MCF 10A (cell line): ENCODE measurements at places on chromosomes 2 and 18. TPM values are rescaled to one million over a fixed set of nuclear protein-coding genes. Genes with fewer than 3 reads are reported as not detected.
A peak's percentile ranks its signal among the peaks of the same experiment; 100 is the strongest.

TCF4 gene
- 5.1 and 6.2 TPM in 2 replicates for total RNA-seq

HRH4 gene
- total RNA-seq: 0.10 and 0.16 TPM in 2 replicates

SERPINB12 gene
- total RNA-seq: not detected in 2 replicates

CDK15 gene
- total RNA-seq: not detected in 2 replicates

HOXD4 gene
- total RNA-seq: not detected in 2 replicates

NCKAP5 gene
- total RNA-seq: not detected in 2 replicates

PLGLB2 gene
- total RNA-seq: 1.1 and 1.3 TPM in 2 replicates

CNOT11 gene
- total RNA-seq: 33.4 and 38.5 TPM in 2 replicates

IL1RL2 gene
- not detected in 2 replicates for total RNA-seq

IL18RAP gene
- not detected in 2 replicates for total RNA-seq

- no peak overlapping the region for H3K27ac ChIP-seq
- no peaks in the 10 kb centered on the region for H3K27me3 ChIP-seq
- DNase-seq: no peak
Measured at GRCh38 chr2:66070721-66071602, 364.0 kb upstream of the MEIS1 start.

- H3K27ac ChIP-seq: no peak overlapping the region
- H3K4me3 ChIP-seq: no peak overlapping the region
- H3K27me3 ChIP-seq: peaks cover 7% of the 10 kb centered on the region
- no peaks in the 10 kb centered on the region for H3K4me1 ChIP-seq
- no peak for DNase-seq
- peaks cover 5% of the 10 kb centered on the region for H3K36me3 ChIP-seq
Measured at GRCh38 chr2:10915731-10916276, 4.1 kb downstream of the KCNF1 start.

DNA sequence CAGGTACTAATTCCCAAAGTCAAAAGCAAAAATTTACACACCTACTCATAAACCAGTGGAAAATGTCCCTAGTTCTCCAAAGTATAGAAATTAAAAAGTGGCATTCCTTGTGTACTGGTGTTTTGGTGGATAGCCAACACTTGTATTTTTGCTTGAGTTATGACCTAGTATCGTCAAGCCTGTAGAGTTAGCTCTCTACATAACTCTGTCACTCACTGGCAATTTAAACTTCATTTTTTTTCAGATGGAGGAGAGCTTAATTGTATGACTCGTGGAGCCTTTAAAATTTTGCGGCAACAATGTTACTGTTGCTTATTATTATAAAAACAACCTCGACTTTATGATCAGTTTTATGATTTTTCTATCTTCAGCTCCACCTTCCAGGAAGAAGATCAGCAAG lies 58.7 kb downstream of the ITGB6 start:
- peaks cover 7% of the 10 kb centered on the region for H3K4me1 ChIP-seq
- no peak overlapping the region for H3K27ac ChIP-seq
- H3K4me3 ChIP-seq: no peak overlapping the region

GRCh38 chr18:38801640-38802039 lies 1236.0 kb upstream of the CELF4 start:
- H3K4me3 ChIP-seq: no peak overlapping the region
- no peaks in the 10 kb centered on the region for H3K27me3 ChIP-seq

- DNase-seq: peak; percentile 40
- peaks cover 68% of the 10 kb centered on the region for H3K27me3 ChIP-seq
- H3K4me1 ChIP-seq: no peaks in the 10 kb centered on the region
- H3K36me3 ChIP-seq: no peaks in the 10 kb centered on the region
- no peak overlapping the region for H3K4me3 ChIP-seq
- no peak overlapping the region for H3K27ac ChIP-seq
Measured at GRCh38 chr2:154425994-154426393, 272.5 kb upstream of the KCNJ3 start.

GRCh38 chr2:216103213-216103612 lies 5.9 kb upstream of the XRCC5 start:
- no peak overlapping the region for H3K4me3 ChIP-seq
- H3K4me1 ChIP-seq: no peaks in the 10 kb centered on the region
- no peak overlapping the region for H3K27ac ChIP-seq
- no peaks in the 10 kb centered on the region for H3K36me3 ChIP-seq
- H3K27me3 ChIP-seq: peaks cover 14% of the 10 kb centered on the region
- no peak for DNase-seq

DNA sequence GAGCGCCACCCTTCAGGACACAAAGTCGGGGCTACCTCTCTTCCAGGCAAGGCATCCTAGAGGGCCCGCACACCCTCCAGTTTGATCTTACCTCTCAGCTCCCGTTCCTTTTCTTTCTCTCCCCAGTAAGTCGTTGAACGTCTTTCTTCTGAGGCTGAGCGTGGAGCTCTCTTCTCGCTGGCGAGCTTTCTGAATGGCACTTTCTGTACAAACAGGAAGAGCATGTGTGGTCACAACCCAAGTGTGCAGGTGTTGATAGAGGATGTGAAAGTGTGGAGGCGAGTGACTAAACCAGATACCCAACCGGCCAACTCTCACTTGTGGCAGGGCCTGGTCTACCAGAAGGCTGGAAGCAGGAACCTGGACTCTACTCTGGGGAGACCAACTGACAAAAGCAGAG lies at the start of gene AFF3:
TSS of gene AFF3 (minus strand) at position 198 of the 400 bp plus-strand sequence. CDS start 38,136 bp downstream, outside the sequence.
- H3K4me3 ChIP-seq: no peak within 1 kb of the TSS
- no peaks in the 10 kb centered on the region for H3K4me1 ChIP-seq
- no peak for DNase-seq
- H3K27ac ChIP-seq: no peak within 1 kb of the TSS

DNA sequence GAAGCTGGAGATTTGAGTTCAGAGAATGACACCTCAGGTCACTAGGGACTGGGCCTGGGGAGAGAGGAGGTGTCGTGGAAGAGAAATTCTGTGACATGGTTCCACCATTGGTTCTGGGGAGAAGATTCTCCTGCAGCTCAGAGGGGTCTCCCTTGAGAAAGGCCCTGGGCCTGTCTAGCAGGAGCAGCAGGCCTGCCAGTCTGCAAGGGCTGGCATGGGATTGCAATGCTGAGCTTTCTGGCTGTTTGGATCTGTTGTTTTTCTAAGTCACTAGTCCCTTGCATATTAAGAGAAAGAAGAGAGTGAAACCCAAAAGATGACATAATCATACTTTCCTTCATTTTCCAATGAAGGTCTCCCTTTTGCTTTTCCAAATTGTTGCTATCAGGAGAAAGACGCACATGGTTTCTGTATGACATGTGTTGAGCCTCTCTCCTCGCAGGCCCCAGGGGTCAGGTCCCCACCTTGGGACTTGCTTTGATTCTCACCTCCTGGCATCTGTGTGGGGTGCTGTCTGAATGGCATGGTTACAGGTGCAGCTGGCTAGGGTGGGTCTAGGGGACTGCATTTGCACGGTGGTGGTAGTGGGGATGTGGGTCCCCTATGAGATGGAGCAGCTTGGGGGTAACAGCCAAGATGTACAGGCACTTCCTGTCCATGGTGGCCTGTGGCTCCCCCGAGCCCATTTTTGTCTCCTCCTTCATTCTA lies 117.8 kb downstream of the GLI2 start:
- H3K4me3 ChIP-seq: no peak overlapping the region
- H3K4me1 ChIP-seq: no peaks in the 10 kb centered on the region
- DNase-seq: no peak
- H3K27me3 ChIP-seq: no peaks in the 10 kb centered on the region
- H3K36me3 ChIP-seq: no peaks in the 10 kb centered on the region
- no peak overlapping the region for H3K27ac ChIP-seq

- H3K27ac ChIP-seq: no peak overlapping the region
- no peak overlapping the region for H3K4me3 ChIP-seq
- no peaks in the 10 kb centered on the region for H3K27me3 ChIP-seq
- no peak for DNase-seq
Measured at GRCh38 chr2:34401186-34401585, 802.1 kb upstream of the FAM98A start.

- no peaks in the 10 kb centered on the region for H3K27me3 ChIP-seq
- DNase-seq: no peak
- no peak overlapping the region for H3K27ac ChIP-seq
- H3K36me3 ChIP-seq: peaks cover 7% of the 10 kb centered on the region
- H3K4me1 ChIP-seq: peaks cover 34% of the 10 kb centered on the region
Measured at GRCh38 chr2:97988722-97989121, 7.0 kb downstream of the TMEM131 start.

DNA sequence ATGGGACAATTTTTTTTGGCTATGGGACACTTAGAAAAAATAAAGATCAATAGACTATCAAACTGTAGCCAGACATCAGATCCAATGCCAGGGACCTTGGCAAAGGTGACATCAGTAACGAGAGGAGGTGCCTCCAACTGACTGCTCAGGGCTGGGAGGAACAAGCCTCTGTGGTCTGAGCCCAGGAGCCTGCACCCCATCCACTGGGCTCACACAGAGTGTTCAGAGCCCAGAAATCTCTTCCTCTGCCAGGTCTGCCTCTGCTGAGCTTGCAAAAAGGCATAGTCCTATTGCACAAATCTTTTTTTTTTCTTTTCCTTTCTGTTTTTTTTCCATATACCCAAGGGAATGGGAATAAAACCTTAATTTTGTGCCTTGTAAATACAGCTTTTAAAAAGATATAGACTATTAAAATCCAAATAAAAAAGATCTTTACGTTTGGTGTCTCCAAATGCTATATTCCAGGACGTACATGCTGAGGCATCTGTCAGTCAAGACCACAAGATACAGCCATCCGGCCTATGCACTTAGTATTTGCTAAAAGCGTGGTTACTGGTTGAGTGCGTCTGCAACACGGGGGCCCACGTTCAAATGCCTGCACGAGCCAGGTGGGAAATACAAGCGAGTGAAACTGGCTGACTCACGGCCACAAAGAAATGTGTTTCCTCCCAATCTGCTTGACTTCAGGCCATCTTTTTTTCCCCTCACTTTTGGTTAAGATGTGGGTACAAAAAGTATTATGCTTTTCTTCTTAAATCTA lies 7.8 kb upstream of the ARHGAP25 start:
- no peak overlapping the region for H3K4me3 ChIP-seq
- H3K27me3 ChIP-seq: no peaks in the 10 kb centered on the region
- no peak overlapping the region for H3K27ac ChIP-seq
- no peaks in the 10 kb centered on the region for H3K36me3 ChIP-seq
- DNase-seq: no peak

GRCh38 chr2:176653479-176654443 lies 384.5 kb downstream of the MTX2 start:
- peak; percentile 81 for DNase-seq
- no peak overlapping the region for H3K27ac ChIP-seq
- no peak overlapping the region for H3K4me3 ChIP-seq
- peaks cover 29% of the 10 kb centered on the region for H3K27me3 ChIP-seq
- peaks cover 5% of the 10 kb centered on the region for H3K4me1 ChIP-seq
- H3K36me3 ChIP-seq: peaks cover 6% of the 10 kb centered on the region

GRCh38 chr2:60553495-60554073 lies at the start of gene BCL11A:
BCL11A (minus strand) TSS chr2:60553654; CDS start chr2:60553270, 384 bp downstream.
- H3K4me1 ChIP-seq: peaks cover 14% of the 10 kb centered on the region
- H3K36me3 ChIP-seq: no peaks in the 10 kb centered on the region
- DNase-seq: peak; percentile 90
- H3K27ac ChIP-seq: peak within 1 kb of the TSS; percentile 76

- H3K27me3 ChIP-seq: no peaks in the 10 kb centered on the region
- H3K4me3 ChIP-seq: no peak overlapping the region
- no peak for DNase-seq
- no peaks in the 10 kb centered on the region for H3K36me3 ChIP-seq
- H3K4me1 ChIP-seq: no peaks in the 10 kb centered on the region
Measured at GRCh38 chr2:188610827-188611226, 319.2 kb downstream of the GULP1 start.

DNA sequence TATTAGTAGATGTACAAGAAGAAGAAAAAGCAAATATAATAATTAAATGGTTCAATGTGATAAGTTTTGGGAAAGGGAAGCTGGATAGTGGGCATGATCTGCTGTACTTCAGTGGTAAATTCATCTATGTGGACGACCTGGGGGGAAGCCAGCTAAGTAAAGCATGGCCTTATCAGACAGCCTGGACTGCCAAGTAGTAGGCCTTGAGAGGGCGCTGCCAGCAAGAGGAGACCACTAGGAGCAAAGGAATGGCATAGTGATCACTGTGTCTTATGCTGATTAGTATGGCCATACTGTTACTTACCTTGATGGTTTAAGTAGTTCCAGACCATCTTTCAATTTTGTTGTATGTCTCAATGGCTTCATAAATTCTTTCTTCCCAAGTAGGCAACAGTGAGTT lies 287.6 kb downstream of the SETBP1 start:
- no peaks in the 10 kb centered on the region for H3K27me3 ChIP-seq
- no peaks in the 10 kb centered on the region for H3K4me1 ChIP-seq
- H3K27ac ChIP-seq: no peak overlapping the region
- no peak overlapping the region for H3K4me3 ChIP-seq
- no peaks in the 10 kb centered on the region for H3K36me3 ChIP-seq

DNA sequence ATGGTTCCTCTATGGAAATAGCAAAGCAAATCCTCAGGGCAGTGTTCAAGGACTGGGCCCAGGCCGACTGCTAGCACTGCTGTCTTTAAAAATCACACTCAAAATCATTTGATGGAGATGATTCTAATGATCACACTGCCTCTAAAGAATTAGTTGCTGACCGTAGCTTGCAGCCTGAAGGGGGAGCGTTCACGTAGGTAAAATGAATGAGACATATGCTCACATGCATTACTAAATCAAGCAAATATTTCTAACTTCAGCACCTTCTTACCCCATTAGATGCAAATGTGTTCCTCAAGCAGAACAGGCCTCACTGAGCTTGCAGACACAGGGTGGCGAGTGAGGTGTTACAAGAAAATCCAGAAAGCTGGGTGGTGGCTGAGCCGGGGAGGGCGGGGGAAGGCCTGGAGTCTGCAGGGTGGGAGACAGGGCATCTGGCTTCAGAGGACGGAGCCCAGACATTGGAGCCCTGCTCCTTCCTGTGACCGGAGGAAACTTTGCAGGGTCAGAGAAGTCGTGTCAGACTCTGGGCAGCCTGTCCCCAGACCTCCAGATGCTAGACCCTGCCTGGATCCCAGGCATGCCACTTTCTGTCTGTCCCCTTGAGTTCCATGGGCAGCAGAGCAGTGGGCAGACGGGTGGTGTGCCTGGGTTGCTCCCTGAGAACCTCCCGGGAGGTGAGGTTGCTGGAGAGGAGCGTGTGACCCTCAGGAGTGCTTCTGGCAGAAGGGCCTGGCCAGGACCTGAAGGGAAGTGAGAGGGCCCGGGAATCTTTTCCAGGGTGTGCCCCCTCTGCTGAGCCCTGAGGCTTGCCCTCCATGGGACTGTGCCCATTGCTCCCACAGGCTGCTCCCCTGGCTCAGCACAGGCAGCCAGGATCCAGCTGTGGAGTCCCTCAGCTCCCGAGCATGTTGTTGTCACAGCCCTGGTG lies 7.1 kb upstream of the NPPC start:
- no peaks in the 10 kb centered on the region for H3K36me3 ChIP-seq
- no peak overlapping the region for H3K27ac ChIP-seq
- no peak overlapping the region for H3K4me3 ChIP-seq
- H3K27me3 ChIP-seq: peaks cover 16% of the 10 kb centered on the region
- no peak for DNase-seq

GRCh38 chr2:230048010-230048671 lies 20.6 kb downstream of the SLC16A14 start:
- no peaks in the 10 kb centered on the region for H3K27me3 ChIP-seq
- DNase-seq: peak; percentile 28
- H3K4me1 ChIP-seq: no peaks in the 10 kb centered on the region

- no peak overlapping the region for H3K4me3 ChIP-seq
- H3K27me3 ChIP-seq: no peaks in the 10 kb centered on the region
- H3K27ac ChIP-seq: no peak overlapping the region
- H3K4me1 ChIP-seq: peaks cover 6% of the 10 kb centered on the region
Measured at GRCh38 chr18:63102941-63103744, 216.4 kb downstream of the BCL2 start.

GRCh38 chr2:28227498-28227897 lies 165.2 kb upstream of the FOSL2 start:
- H3K27ac ChIP-seq: no peak overlapping the region
- H3K27me3 ChIP-seq: no peaks in the 10 kb centered on the region
- DNase-seq: no peak
- H3K4me3 ChIP-seq: no peak overlapping the region
- H3K4me1 ChIP-seq: peaks cover 44% of the 10 kb centered on the region

- H3K4me3 ChIP-seq: no peak overlapping the region
- no peaks in the 10 kb centered on the region for H3K36me3 ChIP-seq
- H3K27ac ChIP-seq: no peak overlapping the region
Measured at GRCh38 chr2:102080451-102081242, 61.9 kb upstream of the IL1R1 start.
